ENCODE measurements at places on chromosomes 1 and 21. TPM values are rescaled to one million over a fixed set of nuclear protein-coding genes. Genes with fewer than 3 reads are reported as not detected.

GRCh38 chr1:178706432-178706831 lies 18.6 kb upstream of the RALGPS2 start:
- no peak for DNase-seq
- H3K36me3 ChIP-seq, result no peaks in the 10 kb centered on the region
- no peaks in the 10 kb centered on the region for H3K4me1 ChIP-seq
- no peak overlapping the region for H3K4me3 ChIP-seq
- no peak overlapping the region for H3K27ac ChIP-seq
- H3K27me3 ChIP-seq, result no peaks in the 10 kb centered on the region

DNA sequence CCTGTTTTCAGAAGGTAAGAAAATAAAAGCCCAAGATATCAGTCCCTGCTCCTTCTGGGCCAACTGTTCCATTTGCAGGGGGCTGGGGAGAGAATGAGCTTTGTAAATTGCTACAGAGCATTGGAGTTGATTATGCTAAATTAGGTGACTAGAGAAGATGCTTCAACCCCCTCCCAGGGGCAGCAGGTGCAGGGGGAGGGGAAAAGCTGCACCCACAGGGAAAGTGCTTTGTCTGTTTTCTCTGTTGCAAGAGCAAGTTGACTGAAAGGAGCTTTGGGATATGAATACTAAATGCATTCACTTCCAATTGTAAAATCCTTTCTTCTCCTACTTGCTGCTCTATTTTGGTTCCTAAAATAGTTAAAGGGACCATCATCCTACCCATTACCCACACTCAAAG lies 16.5 kb upstream of the PIGM start:
- no peaks in the 10 kb centered on the region for H3K27me3 ChIP-seq
- H3K27ac ChIP-seq, result no peak overlapping the region
- H3K4me3 ChIP-seq, result no peak overlapping the region
- H3K4me1 ChIP-seq, result peaks cover 8% of the 10 kb centered on the region
- no peaks in the 10 kb centered on the region for H3K36me3 ChIP-seq

DNA sequence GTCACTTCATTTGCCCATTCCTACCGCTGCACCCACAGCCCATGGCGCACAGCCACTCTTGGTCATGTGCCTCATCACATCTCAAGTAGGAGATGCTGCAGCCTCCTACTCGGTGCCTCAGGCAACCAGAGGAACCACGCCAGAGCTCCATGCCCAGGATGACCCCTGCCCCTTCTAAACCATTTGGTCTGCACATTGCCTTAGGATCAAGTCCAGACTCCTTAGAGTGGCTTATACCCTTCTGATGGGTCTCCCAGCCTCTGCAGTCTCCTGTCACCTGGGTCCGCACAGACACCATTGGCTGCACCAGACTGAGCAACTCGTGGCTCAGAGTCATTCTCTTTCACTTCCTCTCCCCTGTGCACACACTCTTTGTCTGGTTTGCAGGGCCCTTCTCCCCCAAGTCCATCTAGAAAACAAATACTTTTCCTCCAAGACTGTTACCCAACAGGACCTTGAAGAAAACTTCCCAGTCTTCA lies 2.2 kb upstream of the ADORA3 start:
- no peaks in the 10 kb centered on the region for H3K27me3 ChIP-seq
- peaks cover 38% of the 10 kb centered on the region for H3K4me1 ChIP-seq
- DNase-seq, result peak; percentile 70

- no peaks in the 10 kb centered on the region for H3K27me3 ChIP-seq
- H3K36me3 ChIP-seq, result no peaks in the 10 kb centered on the region
- H3K4me1 ChIP-seq, result no peaks in the 10 kb centered on the region
- H3K4me3 ChIP-seq, result no peak overlapping the region
Measured at GRCh38 chr1:166145499-166145898, 21.3 kb downstream of the FAM78B start.

- H3K27me3 ChIP-seq, result no peaks in the 10 kb centered on the region
- no peak for DNase-seq
- H3K36me3 ChIP-seq, result no peaks in the 10 kb centered on the region
- H3K27ac ChIP-seq, result no peak overlapping the region
Measured at GRCh38 chr1:78146205-78146771, 100.5 kb downstream of the GIPC2 start.

GRCh38 chr1:109620401-109620791 lies 759 bp downstream of the AMPD2 start:
- H3K27ac ChIP-seq, result peak overlapping the region; percentile 90
- peak overlapping the region; percentile 76 for H3K4me3 ChIP-seq
- H3K36me3 ChIP-seq, result no peaks in the 10 kb centered on the region

DNA sequence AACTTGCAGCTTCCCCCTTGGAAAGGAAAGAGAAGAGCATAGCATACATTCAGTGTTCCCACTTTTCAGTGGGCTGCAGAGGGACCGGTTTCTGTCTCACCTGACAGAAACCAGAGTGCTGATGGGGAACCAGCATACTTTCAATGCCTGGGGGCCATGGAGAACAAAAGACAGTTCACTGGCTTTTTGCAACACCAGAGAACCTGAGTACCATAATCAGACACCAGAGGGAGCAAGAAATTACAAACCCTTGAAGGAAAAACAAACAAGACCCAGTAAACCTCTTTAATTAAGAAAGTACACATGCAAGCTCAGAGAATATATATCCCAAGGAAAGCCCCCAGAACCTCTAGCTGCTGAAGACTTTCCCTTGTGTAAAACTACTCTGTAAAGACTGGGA lies 51.1 kb downstream of the CSMD2 start:
- no peaks in the 10 kb centered on the region for H3K27me3 ChIP-seq
- H3K4me1 ChIP-seq, result no peaks in the 10 kb centered on the region
- no peak for DNase-seq
- H3K36me3 ChIP-seq, result no peaks in the 10 kb centered on the region
- H3K27ac ChIP-seq, result no peak overlapping the region

GRCh38 chr21:21175798-21176334 lies 177.7 kb downstream of the NCAM2 start:
- H3K27me3 ChIP-seq, result no peaks in the 10 kb centered on the region
- no peak for DNase-seq
- H3K4me3 ChIP-seq, result no peak overlapping the region
- no peaks in the 10 kb centered on the region for H3K36me3 ChIP-seq
- no peaks in the 10 kb centered on the region for H3K4me1 ChIP-seq

DNA sequence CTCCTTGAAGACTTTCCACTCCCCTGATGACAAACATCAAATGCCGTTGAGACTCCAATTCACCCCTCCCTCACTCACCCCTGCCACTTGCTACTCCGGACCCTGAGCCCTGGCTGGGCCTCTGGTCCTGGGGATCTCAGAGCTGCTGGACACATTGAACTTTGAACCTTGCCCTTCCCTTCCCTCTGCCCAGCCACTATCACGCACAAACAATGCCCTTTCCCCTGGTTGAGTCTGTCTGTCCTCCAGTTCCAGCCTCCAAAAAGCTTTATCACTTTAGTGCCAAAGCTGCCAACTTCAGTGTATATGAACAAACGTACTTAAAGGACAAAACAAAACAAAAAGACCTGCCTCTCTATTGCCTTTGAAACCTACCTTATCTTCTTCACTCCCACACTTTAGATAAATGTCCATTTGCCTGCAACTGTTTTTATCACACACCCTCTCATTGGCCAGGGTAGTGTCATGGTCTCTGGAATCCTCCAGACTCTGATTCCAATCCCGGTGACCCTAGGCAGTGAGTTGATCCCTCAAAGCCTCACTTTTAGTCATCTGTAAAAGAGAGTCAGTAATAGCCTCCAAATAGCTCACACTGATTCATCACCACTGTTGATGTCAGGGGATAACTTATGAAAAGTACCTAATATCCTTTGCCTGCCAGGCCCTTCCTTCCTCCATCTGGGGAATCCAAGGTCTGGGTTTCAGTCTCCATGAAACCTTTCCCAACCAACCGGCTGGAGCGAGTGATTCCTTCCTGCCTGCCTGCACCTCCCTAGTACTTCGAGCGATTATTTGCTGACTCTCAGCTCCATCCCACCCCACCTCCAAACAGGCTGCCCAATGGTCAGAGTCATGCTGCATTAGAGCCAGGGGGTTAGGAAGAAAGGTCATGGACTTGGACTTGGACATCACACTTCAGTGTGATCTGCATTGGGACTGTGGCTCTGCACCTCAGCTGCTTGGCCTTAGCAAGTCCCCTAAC lies 15.9 kb upstream of the SPOCD1 start:
- no peaks in the 10 kb centered on the region for H3K36me3 ChIP-seq
- H3K27me3 ChIP-seq, result no peaks in the 10 kb centered on the region
- H3K4me1 ChIP-seq, result no peaks in the 10 kb centered on the region

DNA sequence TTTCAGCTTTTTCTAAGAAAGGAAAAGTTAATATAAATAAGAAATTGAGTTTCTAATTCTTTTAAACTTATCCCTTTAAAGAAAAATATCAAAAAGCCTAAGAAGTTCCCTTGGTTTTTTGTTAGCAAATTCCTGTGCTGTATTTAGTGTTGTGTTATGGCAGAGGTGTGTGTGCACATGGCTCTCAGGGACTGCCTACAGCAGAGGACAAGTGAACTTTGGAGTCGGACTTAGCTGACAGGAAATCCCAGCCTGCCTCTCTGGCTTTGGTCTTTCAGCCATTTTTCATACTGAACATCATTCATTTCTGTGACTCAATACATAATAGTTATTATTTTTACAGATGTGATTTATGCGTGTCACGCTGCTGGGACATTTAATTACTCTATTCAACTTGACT lies 149.6 kb downstream of the FMN2 start:
- H3K4me1 ChIP-seq, result no peaks in the 10 kb centered on the region
- H3K27ac ChIP-seq, result no peak overlapping the region
- no peak for DNase-seq
- H3K27me3 ChIP-seq, result no peaks in the 10 kb centered on the region
- no peaks in the 10 kb centered on the region for H3K36me3 ChIP-seq

DNA sequence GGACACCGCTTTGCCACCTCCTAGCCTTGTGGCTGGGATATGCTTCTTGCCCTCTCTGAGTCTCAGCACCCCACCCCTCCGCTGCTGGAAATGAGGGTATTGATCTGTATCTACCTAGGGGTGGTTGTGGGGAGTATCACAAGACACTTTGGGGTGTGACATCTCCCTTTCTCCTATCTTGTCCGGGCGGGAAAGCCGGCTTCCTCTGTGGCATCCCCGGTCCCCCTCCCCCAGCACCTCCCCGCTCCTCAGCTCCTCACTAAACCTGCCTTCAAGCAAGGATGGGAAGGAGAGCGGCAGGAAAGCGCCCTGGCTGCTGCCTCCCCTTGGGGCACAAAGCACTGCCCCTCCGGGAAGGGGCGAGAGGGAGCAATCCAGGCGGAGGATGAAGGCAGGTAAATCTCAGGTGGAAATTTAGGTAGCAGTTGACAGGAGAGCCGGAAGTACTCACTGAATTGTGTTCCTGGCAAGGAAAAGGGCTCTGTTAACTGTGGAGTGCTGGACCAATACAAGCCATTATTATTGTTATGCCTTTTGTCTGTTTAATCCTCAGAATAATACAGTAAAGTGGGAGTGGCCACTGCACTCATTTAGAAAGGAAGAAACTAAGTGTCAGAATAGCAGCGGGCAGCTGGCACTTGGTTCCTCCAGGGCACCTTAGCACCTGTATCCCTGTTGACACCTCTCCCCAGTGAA lies 49.0 kb upstream of the LRP8 start:
- no peaks in the 10 kb centered on the region for H3K27me3 ChIP-seq
- DNase-seq, result no peak
- no peak overlapping the region for H3K27ac ChIP-seq
- H3K4me3 ChIP-seq, result no peak overlapping the region
- no peaks in the 10 kb centered on the region for H3K4me1 ChIP-seq
- H3K36me3 ChIP-seq, result no peaks in the 10 kb centered on the region

- no peaks in the 10 kb centered on the region for H3K27me3 ChIP-seq
- H3K4me3 ChIP-seq, result peak overlapping the region; percentile 94
- no peaks in the 10 kb centered on the region for H3K36me3 ChIP-seq
Measured at GRCh38 chr1:229624521-229625070, 1.3 kb downstream of the TAF5L start.

DNA sequence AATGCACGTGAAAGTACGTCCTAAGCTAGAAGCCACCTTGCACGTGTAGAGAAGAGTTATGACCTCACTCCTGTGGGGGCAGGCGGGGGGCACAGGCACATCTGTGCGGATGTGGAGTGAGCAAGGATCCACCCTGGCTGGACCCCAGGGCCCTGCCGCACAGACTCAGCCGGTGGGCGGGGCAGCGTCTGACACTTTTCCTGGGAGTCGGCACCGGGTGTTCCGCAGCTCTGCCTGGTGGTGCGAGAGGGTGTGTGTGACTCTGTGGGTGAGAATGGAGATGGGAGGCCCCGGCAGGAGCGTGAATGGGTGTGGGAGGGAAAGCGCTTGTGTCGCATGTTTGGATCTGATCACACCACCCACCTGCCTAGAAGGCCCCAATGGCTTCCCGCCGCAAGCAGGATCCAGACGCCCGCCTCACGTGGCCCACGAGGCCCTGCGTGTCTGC lies 29.5 kb downstream of the RAP1GAP start:
- H3K4me3 ChIP-seq, result no peak overlapping the region
- H3K27me3 ChIP-seq, result no peaks in the 10 kb centered on the region
- peak overlapping the region; percentile 64 for H3K27ac ChIP-seq
- H3K36me3 ChIP-seq, result no peaks in the 10 kb centered on the region
- H3K4me1 ChIP-seq, result no peaks in the 10 kb centered on the region

- no peaks in the 10 kb centered on the region for H3K36me3 ChIP-seq
- no peak overlapping the region for H3K27ac ChIP-seq
- no peaks in the 10 kb centered on the region for H3K4me1 ChIP-seq
- peak; percentile 20 for DNase-seq
- no peak overlapping the region for H3K4me3 ChIP-seq
Measured at GRCh38 chr1:6001992-6002576, 9.9 kb upstream of the NPHP4 start.

GRCh38 chr1:10607228-10607627 lies 132.5 kb downstream of the PEX14 start:
- H3K27me3 ChIP-seq, result no peaks in the 10 kb centered on the region
- H3K36me3 ChIP-seq, result no peaks in the 10 kb centered on the region
- no peak overlapping the region for H3K27ac ChIP-seq
- no peak for DNase-seq

GRCh38 chr1:145708063-145708462 lies 895 bp upstream of the PDZK1 start:
- H3K27ac ChIP-seq, result no peak overlapping the region
- no peaks in the 10 kb centered on the region for H3K36me3 ChIP-seq
- no peaks in the 10 kb centered on the region for H3K27me3 ChIP-seq
- DNase-seq, result no peak
- no peaks in the 10 kb centered on the region for H3K4me1 ChIP-seq

DNA sequence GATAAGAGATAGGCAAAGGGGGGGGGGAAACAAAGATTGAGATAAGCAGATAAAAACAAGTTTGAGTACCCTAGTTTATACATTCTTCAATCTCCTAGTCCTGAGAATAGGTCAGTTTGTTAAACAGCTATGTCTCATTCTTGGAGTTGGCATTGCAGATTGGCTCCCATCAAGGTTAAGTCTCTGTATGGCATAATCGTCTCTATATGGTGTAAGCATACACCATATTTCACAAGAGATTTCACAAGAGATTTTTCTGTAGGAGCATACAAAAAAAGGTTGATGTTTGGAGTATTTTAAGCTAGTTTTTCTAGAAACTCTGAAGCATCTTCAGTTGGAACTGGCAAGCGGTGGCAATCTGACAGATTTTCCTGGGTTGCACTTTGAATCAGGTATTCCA lies 35.8 kb downstream of the NCAM2 start:
- no peak overlapping the region for H3K27ac ChIP-seq
- H3K27me3 ChIP-seq, result no peaks in the 10 kb centered on the region
- no peak overlapping the region for H3K4me3 ChIP-seq
- no peaks in the 10 kb centered on the region for H3K4me1 ChIP-seq
- DNase-seq, result no peak

ZNF683 gene
- total RNA-seq, result 0.49 TPM

SDC3 gene
- 15.8 TPM for total RNA-seq

C1orf210 gene
- total RNA-seq, result 12.5 TPM

GJA9 gene
- total RNA-seq, result not detected

SIM2 gene
- 0.11 TPM for total RNA-seq

ADAMTSL4 gene
- 148 TPM for total RNA-seq

HRNR gene
- total RNA-seq, result not detected

APCS gene
- total RNA-seq, result 0.47 TPM

All from upper lobe of left lung (tissue), 6 donors.